ENCODE measurements at places on chromosomes 3 and 15.
A peak's percentile ranks its signal among the peaks of the same experiment; 100 is the strongest.

GRCh38 chr3:151165226-151165625 lies 37.8 kb downstream of the GPR171 start:
- DNase-seq = no peak

DNA sequence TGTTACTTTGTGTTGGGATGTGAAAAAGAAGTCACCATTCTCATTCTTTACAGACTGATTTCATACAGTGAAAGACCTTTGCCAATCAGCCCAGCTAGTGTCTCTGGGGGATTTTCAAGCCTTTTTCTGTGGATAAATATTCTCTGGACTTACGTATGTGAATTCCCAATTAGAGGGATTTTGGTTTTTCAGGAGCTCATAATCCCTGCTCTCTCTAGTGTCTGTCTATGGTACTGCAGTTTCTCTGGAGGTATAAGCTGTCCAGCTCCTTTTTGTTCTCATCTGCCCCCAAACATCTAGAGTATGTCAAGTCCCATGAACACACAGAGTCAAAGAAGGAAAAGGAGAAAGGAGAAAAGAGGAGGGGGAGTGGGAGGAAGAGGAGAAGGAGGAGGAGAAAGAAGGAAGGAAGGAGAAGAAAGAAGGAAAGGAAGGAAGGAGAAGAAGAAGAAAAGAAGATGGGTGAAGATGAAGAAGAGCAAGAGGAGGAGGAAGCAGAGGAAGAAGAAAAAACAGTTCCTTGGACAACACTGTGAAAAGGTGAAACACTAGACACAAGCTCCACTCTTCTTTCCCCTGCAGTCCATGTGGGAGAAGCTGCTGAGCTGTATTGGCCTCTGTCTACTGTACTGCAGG lies 218.6 kb downstream of the GREM1 start:
- DNase-seq = no peak

DNA sequence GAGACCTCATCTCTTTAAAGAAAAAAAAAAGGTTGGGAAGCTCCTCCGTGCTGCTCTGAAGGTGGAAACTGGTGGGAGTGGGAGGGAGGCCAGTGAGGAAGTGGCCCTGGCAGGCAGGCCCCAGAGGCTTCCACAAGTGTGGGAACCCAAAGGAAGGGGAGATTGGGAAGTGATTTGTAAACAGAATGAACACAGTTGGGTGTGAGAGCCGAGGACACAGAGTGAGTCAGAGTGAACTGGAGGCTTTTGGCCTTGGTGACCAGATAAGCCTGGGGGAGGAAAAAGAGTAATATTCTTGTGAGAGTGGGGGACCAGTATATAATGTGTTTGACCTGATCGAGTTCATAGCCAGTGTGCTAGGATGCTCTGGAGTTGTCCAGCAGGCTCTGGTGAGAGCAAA lies 23.0 kb downstream of the MKRN2 start:
- no peak for DNase-seq

GRCh38 chr15:59997070-59997701 lies 6.9 kb upstream of the FOXB1 start:
- peak; percentile 22 for DNase-seq

DNA sequence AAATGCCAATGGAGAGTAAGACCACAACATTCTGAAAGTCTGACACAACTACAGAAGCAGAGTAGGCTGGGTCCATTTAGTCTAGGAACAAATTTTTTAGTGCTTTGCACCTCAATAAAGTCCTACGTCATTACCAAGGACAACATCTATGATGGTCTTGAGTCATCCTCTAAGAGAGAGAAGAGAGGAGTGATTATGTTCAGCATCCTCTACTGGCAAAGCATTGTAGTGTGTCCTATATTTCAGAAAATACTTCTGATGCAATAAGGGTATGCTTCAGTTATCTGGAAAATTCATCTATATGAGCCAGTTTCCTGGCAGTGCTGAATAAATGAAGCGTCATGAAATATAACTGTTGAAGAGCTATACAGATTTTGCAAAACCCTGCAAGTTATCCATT lies 95.6 kb downstream of the P2RY1 start:
- DNase-seq = no peak
